Lung microvascular endothelial cell (primary cell): ENCODE measurements at places on chromosomes 5 and 9. TPM values are rescaled to one million over a fixed set of nuclear protein-coding genes. Genes with fewer than 3 reads are reported as not detected.

DNA sequence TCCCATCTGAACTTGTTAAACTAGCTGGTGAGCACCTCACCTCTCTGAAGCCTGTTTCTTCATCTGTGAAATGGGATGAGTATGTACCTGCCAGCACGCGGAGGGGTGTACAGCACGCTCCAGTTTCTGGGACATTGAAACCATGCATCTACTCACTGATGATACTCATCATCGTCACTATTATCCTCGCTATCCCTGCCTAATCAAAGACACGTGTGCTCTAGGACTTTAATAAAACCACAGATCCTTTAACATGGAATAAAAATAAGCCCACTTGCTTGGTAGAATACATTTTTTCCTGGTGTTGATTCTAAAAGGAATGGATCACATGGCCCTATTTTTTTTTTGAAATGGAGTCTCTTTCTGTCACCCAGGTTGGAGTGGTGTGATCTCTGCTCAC lies 37.3 kb upstream of the POMT1 start:
- DNase-seq = no peak

DNA sequence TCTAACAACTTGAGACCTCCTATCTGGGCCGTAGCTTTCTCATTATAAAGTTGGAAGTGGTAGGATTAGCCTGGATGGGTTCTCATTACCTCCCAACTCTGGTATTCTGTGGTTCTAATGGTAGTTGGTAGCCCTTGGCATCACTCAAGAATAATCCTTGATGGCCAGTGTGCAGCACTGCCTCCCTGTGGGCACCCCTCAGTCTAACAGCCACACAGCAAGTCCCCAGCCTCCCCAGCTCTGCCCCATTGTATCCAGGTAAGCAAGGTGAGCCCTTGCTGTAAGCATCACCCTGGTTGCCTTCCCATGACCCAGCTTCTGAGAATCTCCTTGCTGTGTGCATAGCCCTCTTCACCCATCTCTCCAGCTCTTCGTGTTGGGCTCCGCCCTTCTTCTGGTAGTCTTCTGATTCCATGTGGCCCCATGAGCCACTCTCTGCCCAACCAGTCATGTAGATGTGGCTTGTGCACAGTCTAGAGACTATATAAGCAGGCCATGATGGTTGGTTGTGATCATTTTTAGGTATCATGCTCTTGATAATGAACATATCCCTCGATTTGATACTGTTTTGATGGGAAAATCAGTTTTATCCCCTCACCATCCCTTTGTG lies 57.6 kb upstream of the GRHPR start:
- no peak for DNase-seq

The ANXA1 gene
- total RNA-seq = 311 and 467 TPM in 2 replicates

The WDR31 gene
- 0.20 and 0.22 TPM in 2 replicates for total RNA-seq

The OBP2B gene
- not detected in 2 replicates for total RNA-seq

DNA sequence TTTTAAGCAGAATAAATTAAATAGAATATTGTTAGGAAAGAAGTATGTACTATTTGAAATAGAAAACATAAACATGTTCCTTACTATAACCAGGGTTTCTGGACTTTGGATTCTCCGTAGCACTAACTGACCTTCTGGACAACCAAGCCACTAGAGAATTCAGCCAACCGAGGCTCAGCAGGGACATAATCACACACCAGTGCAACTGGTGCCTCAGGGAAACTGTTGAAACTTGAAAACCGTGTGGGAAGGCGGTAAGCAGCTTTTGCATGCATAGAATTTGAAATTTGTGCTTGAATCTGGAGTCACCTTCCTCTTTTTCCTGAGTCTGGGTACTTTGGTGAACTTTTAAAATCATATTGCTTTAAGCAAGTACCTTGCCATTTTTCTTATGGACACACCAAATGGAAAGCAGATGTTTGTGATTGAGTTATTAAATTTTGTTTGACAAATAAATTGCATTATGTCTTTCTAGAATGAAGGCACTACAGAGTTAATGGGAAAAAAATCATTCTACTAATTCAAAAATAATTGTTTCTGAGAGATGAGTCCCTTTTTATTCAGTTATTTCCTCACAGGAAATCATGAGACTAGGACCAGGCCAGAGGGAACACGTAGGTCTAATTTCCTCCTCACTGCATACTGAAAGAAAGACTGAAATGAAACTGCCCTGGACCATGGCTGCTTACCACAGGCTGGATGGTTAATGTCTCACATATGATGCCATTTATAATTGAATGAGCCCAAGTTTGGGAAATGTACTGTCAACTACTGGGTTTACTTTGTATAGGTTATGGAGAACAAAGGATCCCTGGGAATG lies 20.6 kb upstream of the SCAMP1 start:
- peak; percentile 81 for DNase-seq

DNA sequence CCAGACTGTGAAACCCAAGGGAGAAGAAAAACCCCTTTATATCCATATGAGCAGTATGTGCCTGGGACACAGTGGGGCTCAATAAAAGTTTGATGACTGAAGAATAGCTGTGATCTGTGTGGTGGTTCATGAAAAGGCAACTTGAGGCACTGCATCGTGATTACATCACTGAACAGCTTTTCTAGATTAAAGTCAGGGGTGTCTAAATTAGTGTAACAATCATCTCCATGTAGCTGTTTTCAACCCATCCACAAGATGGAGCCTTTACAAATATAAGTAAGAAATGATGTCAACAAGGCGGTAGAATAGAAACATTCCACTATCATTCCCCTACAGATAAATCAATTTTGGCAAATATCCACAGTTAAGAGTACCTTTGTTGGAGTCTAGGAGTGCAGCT lies 55.5 kb downstream of the PRRC1 start:
- no peak for DNase-seq

The C5orf52 gene
- not detected in 2 replicates for total RNA-seq

GRCh38 chr5:153623751-153624450 lies 133.4 kb downstream of the GRIA1 start:
- peak; percentile 9 for DNase-seq

GRCh38 chr9:111148052-111149017 lies 110.1 kb upstream of the LPAR1 start:
- no peak for DNase-seq

The SLC6A18 gene
- not detected in 2 replicates for total RNA-seq

The CNTRL gene
- total RNA-seq = 7.2 and 9.5 TPM in 2 replicates

GRCh38 chr9:79233542-79233941 lies 338.2 kb upstream of the TLE4 start:
- peak; percentile 65 for DNase-seq

DNA sequence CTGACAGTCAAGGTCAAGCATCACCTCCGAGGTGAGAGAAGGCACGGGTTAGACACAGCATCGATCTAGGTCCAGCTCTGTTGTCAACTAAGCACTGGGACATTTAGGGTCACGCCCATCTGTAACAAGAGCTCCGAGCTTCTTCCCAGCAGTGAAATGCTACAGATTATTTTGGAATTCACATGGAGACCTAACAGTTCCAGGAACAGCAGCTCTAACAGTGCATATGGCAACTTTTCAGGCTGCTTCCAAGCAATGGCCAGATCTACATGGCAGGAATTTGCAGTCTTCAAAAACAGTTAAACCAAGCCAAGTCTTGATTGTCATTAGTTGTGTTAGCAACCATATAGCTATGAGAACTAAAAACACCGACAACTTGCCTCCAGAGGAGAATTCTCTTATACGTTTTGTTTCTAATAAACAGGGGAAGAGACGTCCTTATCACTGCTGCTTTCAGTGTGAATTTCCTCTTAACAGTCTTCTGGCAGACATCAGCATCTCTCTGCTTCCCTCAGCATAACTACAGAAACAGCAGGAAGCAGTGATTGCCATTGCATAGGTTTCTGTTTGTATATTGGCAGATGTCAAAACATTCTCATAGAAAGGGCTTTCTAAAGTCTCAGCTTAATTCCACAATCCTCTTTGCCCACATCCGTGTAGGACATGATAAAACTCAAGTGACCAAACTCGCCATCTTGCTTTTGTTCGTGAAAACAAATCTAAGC lies 242.1 kb upstream of the DAPK1 start:
- DNase-seq = no peak
